A172 (cell line): ENCODE measurements at places on chromosomes 1 and 21. TPM values are rescaled to one million over a fixed set of nuclear protein-coding genes. Genes with fewer than 3 reads are reported as not detected.

DNA sequence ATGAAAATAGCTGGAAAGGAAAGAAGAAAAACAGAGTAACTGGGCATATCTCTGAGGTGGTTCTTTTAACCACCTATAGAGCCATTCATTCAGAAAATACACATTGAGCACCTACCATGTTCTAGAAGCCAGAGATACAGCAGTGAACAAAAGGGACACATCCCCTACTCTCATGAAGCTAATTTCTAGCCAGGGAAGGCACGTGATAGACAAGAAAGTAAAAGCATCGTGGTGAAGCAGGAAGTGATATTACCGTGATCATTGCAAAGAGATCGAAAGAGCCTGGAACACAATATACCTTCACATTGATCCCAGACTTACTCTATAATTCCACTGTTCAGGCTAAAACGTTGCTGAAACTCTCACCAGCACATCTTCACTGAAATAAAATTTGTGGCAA is 76.0 kb downstream of the TIAM1 start:
- DNase-seq, result no peak

Gene AGT
- 14.6 and 15.2 TPM in 2 replicates for total RNA-seq

DNA sequence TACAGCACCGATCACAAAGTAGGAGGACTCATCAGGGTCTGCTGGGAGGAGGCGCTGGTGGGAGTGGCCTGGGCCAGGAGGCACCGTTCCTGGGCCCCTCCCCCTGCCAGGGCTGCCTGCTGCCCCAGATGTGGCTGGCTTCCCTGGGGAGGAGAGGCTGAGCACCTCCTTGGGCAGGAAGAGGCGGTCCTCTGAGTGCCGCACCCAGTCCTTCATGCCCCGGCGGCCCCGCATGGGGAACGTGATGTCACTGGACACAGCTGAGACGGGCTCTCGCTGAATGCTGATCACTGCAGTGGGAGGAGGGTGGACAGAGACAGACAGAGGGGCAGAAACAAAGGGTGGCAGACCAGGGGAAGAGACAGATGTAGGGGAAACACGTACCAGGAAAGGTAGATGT is 24.8 kb downstream of the ADGRB2 start:
- no peak for DNase-seq

DNA sequence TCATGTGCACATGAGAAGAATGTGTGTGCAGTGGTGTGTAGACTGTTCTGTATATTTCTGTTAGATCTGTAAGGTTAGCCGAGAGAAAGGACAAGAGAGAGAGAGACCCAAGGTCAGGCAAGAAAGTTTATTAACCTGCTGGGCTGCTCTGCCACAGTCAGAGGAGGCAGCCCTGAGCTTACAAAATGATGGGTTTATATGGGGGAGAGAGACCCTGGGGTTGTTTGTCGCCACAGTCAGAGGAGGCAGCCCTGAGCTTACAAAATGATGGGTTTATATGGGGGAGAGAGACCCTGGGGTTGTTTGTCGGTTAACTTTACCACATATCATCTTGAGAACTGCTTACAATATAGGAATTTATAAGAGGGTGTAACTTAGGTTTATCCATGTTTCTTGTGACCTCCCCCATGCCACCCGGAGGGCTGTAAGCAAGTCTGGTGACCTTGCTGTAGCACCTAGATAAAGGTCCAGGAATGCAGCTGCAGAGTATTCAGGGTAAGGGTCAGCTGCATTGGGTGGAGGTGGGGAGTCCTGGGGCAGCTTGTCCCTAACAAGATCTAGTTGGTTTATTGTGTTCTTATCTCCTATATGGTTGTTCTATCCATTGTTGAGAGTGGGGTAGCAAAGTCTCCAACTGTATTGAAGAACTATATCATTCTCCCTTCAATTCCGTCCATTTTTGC is 9.3 kb upstream of the ZBTB40 start:
- DNase-seq, result no peak

Gene BTBD19
- 4.8 and 9.4 TPM in 2 replicates for total RNA-seq
